NCI-H2081 treated with DMSO at 0.1 percent for 48 hours (cell line): ENCODE measurements at places on chromosomes 7 and 10.

DNA sequence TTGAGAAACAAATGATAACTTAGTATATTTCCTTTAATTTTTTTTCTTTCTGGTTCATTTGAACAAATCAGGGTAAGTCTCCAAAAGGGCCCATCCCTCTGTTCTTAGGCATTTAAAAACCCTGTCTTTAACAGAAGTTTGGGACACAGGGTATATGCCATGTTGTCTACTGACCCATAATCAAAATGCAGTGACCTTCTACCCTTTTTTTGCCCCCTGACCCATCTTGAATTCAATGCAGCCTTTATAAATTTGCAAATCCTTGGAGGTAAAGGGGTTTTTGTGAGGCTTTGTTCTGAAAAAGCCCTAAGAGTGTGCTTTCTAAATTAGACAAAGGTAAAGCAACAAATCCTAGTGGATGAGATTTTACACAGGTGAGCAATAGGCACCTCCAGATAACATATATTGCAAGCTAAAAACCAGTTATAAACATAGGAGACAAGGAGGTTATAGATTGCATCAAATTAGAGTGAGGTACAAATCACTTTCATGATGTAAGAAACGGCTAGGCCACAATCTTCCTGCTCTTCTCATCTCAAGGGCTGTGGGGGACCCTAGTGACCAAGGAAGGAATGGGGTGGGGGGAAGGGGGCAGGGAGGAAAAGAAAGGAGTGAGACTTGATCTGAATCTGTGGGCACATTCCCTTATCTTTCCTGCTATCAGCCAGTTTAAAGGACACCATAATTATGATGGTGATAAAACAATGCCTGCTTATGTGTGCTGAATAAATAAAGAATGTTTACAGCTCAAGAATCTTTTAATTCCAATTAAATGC, 2.7 kb downstream of the SKIDA1 start:
- no peak for DNase-seq

DNA sequence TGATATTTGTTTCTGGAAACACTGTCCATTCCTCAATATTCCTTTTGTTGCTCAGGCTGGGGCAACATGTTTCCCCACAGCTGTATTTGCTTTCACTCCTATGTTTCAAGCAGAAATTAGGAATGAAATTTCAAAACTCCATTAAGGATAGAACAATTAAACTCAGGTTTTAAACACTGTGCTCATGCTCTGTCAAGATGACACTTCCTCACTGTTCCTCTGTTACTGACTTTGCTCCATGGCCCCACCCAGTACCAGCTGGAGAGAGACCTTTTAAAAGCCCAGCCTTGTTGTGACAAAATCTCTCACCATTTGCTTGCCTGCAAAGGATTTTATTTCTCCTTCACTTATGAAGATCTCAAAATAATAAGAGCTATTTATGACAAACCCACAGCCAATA, 197.4 kb downstream of the ELMO1 start:
- no peak for DNase-seq

DNA sequence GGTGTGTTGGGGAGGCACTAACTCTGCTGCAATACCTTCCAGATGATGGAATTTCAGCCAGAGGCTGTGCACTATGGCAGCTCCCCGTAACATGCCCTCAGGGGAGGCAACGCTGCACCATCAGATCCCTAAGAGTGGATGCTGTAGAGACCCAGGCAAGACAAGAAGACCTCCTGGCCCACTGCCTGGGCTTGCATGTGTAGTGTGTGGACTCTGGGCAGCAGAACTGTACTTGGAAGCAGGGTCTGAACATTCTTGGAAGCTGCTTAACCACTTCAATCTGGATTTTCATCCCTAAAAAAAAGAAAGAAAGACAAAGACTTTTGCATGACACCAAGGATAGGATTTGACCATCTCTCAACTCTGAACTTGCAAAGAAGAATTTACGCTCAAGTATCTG, 297.5 kb upstream of the NRP1 start:
- no peak for DNase-seq

- no peak for DNase-seq
These were observed 110.2 kb downstream of the MAPK8 start for GRCh38 chr10:48416584-48417232.

DNA sequence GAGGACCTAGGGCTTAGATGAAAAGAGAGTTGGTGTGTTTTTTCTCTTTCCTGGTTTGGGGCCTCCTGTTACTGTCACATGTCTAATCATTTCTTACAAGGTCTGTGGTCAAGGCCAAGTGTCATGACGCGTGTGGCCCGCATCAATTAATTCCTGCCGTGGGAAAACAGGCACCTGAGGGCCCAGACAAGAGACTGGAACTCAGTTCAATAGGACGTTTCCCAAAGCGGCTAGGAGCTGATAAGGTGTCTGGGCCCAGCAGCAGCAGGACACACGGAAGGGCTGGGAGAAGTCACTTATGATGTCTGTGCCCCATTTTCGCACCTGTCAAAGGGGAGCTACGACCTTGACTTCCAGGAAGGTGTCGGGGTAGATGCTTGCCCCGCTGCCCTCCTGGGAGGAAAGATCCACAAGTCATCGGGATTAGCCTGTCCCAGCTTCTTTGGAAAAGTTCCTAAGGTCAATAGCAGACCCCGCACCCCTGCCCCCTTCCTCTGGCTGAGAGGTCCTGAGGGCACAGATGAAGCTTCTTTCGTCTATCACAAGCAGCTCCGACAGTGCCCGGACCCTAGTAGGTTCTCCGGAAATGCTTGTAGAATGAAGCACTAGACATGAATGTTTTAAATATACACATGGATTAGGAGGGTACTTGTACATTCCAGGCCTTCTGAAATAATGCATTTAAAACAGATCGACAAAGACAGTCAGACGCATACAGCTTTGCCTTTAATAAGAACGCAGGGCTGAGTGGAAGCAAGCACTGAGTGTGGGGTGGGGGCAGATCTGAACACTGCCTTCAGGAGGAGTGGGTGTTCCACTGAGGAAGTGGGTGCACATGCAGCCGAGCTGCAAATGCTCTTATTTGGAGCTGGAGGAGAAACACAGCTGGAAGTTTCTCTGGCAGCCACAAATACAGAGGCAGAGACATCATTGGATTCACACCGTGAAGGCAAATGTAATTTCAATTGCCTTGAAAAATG, 237.5 kb upstream of the GRB10 start:
- no peak for DNase-seq

GRCh38 chr10:4683838-4684237, 142.2 kb upstream of the AKR1E2 start:
- no peak for DNase-seq

GRCh38 chr7:42552227-42552626, 315.2 kb upstream of the GLI3 start:
- DNase-seq: no peak

- no peak for DNase-seq
These were observed 142.1 kb downstream of the DPY19L1 start for GRCh38 chr7:34895202-34895601.

- no peak for DNase-seq
These were observed 79.3 kb upstream of the ACBD5 start for GRCh38 chr10:27319752-27320431.

DNA sequence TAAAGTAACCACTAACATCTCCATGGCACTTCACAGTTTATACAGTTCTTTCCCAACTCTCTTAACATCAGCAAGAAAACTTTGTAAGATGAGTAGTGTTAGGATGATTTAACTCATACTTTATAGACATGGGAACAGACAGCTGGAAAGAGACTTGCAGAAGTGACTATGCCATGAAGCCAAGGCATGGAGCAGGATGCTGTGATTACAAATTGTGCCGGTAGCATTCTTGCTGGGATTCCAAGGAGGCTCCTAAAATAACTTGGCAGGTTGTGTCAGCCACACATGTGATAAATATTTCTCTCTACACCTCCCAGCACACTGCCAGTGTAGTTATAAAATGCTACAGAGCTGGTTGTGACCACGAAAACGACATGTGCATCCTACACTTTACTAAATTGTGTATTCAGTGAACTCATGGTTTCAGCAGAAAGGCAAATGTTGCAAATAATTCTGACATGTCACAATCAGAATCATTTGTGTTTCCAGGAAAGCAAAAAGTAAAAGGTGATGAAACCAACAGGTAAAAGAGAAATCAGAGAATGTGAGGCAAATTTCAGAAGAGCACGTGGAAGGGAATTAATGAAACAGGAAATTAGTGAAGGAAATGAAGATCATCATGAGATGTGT, 5.6 kb upstream of the CYP3A4 start:
- no peak for DNase-seq

GRCh38 chr10:16519908-16520861, 1.5 kb downstream of the C1QL3 start:
- no peak for DNase-seq

DNA sequence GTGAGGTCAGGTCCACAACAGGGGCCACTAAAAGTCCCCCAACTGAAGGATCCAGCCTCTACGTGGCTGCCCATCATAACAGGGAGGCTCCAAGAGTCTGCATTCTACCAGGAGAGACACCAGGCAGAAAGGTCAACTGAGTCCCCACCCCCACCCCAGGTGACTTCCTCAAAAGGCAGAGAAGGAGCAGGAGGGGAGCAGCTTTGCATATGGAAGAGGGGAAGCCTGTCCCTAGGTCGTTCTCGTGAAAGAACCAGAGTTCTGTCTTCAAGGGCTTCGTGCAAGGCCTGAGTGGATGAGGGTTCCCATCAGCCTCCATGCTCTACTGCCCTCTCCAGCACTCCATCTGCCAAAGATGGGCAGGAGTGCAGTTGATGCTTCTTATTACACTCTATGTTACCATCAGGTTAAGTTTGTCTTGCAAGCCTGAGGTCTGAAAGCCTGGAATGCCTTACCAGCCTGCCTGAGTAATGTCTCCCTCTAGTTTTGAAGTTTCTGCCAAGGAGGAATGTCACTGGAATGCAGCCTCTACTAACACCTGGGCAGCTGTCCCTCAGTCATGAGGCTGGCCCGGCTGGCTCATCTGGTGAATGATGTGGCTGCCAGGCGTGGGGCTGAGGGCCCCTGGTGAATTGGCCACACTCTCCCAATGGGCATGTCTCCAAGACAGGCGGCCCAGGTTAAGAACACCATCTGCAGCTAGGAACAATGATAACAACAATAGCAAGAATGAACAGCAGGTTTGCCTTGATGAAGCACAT, 54.3 kb upstream of the SMNDC1 start:
- no peak for DNase-seq

GRCh38 chr7:74027683-74028320, at the start of gene ELN:
Gene ELN (plus strand): TSS chr7:74028173. CDS start chr7:74028188, 15 bp downstream.
- DNase-seq: no peak

- DNase-seq: no peak
These were observed 105.9 kb downstream of the ACTR3B start for GRCh38 chr7:152865461-152865860.

- DNase-seq: no peak
These were observed 218.9 kb downstream of the DOCK4 start for GRCh38 chr7:111987115-111987826.

DNA sequence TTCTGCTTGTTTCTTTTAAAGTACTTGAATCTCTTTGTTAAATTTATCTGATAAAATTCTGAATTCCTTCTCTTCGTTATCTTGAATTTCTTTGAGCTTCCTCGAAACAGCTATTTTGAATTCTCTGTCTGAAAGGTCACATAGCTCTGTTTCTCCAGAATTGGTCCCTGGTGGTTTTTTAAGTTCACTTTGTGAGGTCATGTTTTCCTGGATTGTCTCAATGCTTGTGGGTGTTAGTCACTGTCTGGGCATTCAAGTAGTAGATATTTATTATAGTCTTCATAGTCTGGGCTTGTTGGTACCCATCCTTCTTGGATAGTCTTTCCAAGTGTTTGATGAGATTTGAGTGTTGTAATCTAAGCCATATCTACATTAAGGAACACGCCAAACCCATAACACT, 1060.6 kb downstream of the LRMDA start:
- DNase-seq: no peak

DNA sequence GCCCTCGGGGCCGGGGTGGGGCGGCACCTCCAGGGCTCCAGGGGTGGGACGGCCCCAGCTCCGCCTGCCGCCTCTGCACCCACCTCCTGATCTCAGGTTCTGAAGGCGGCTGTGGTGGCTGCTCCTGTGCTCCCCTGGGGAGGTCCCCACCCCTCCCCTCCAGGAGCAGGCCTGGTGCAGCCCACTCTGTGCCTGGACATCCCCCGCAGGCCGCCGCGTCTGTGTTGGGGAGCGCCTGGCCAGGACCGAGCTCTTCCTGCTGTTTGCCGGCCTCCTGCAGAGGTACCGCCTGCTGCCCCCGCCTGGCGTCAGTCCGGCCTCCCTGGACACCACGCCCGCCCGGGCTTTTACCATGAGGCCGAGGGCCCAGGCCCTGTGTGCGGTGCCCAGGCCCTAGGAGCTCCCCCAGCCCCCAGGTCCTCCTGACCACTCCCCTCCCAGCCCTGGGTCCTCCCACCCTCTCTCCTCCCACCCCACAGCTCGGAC, 5.5 kb downstream of the CYP2W1 start:
- DNase-seq: no peak

- no peak for DNase-seq
These were observed 4.7 kb downstream of the AFAP1L2 start for GRCh38 chr10:114399576-114399975.

DNA sequence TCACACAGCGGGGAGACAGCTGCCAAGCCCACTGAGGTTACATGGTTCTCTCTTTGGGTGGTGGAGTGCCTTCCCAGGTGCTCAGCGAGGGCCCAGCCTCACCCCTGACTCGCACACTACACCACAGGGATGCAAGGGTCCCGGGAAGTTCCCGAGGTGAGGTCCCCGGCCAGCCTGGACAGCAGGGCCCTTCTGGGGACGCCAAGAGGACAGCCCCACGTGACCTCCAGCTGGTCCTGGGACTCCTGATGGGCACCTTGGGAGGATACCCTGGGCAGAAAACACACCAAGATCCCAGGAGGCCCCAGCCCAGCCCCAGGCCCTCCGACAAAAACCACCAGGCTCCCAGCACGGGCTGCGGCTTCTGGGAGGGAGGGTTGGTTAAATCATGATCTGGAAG, 8.3 kb downstream of the MICALL2 start:
- DNase-seq: no peak

DNA sequence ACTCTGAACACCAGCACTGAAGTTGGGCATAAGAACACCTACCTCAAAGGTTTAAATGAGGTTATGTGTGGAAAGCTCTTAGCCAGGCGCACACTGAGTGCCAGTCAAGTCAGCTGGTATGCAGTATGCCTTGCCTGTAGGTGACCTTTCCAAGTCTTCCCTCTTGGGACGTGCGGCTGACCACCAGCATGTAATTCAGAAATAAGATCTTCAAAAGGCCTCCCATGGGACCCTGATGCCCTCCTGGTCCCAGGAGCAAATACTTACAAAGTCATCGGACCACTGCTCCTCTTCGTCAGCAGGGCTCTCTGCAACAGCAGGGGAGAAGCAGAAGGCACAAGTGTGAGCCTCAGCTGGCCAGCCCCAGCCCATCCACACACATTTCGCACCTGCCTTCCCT, 40.8 kb downstream of the BLNK start:
- DNase-seq: no peak

- DNase-seq: no peak
These were observed 24.6 kb downstream of the TBXAS1 start for GRCh38 chr7:139853506-139854123.

DNA sequence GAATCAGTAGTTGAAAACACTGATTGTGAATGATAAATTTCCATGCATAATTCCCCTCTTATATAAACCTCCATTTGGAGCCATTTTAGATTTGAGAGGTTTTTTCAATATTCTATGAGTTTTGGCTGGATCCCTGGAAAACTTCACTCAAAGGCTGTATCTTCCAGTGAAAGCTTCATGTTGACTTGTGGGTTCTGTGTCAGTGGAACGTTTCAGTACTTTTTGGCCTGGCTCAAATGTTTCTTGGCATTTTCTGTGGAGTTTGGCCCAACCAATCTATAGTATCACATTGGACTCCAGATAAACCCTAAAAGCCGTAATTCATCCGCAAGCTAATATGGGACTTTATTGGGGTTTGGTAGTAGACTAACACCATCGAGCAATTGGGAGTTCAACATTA, 172.6 kb upstream of the PRPS1L1 start:
- no peak for DNase-seq

- peak; percentile 14 for DNase-seq
These were observed 30.0 kb upstream of the TES start for GRCh38 chr7:116180302-116180701.
